Neural crest cell (in vitro differentiated cells): ENCODE measurements at places on chromosomes 2 and 18. TPM values are rescaled to one million over a fixed set of nuclear protein-coding genes. Genes with fewer than 3 reads are reported as not detected.

DNA sequence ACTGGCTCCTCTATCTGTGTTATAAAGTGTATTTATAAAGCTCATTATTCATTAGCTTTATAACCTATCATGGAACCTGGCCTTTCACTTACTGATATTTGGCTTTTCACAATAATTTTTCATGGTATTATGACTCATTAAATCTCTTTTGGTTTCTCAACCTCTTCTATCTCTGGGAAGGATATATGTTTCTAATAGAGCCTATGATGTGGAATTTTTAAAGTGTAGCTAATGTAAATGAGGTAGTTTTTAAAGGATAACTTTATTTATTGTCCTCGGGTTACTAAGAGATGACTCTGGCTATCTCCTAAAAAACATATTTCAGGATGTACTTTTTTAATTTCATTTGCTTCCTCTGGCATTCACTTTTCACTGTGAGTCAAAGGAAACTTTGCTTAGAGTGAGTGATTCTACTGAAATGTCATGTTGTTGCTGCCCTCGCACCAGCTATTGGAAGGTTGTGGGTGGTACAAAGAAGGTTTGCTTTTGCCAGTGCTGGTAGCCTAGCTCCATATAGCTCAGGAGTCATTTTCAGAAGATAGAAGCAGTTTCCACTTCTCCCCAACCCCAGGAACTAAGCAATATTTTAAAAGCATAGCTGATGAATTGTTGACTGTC lies 85.2 kb upstream of the RPE start:
- no peak for DNase-seq

- DNase-seq: no peak
Observed at GRCh38 chr2:18831916-18832510, 242.6 kb upstream of the NT5C1B start.

- DNase-seq: no peak
Observed at GRCh38 chr18:40984856-40985255, 970.2 kb upstream of the PIK3C3 start.

GRCh38 chr18:7666195-7666776 lies 99.2 kb downstream of the PTPRM start:
- no peak for DNase-seq

GRCh38 chr2:85706599-85707296 lies 12.6 kb downstream of the GNLY start:
- DNase-seq: no peak

GRCh38 chr2:198452327-198452726 lies 647.9 kb downstream of the PLCL1 start:
- DNase-seq: no peak

GRCh38 chr2:241777170-241777685 lies 606 bp downstream of the GAL3ST2 start:
- no peak for DNase-seq

GRCh38 chr2:172172513-172173173 lies 69.9 kb upstream of the DLX2 start:
- DNase-seq: peak; percentile 73

DNA sequence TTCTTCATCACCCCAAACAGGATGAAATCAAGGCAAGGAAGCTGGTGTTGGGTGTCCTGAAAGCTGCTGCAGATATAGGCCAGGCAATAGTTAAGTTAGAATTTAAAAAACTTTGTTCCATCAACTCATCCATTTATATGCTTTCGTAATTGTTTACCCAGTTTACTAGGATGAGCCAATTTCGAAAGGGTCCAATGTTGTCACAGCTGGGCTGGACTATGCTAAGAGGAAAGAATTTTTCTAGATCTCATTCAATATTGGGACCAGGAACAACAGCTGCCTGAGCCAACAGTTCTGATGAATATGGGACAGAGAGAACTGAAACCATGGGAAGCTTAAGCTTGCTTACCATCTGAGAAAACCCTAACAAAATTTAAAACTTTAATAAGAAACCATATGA lies 21.6 kb upstream of the SP3 start:
- DNase-seq: no peak

HRH4 gene
- 0.07 TPM in 1 of 2 replicates, not detected in the other for total RNA-seq
